ENCODE measurements at places on chromosomes 11 and 22.

DNA sequence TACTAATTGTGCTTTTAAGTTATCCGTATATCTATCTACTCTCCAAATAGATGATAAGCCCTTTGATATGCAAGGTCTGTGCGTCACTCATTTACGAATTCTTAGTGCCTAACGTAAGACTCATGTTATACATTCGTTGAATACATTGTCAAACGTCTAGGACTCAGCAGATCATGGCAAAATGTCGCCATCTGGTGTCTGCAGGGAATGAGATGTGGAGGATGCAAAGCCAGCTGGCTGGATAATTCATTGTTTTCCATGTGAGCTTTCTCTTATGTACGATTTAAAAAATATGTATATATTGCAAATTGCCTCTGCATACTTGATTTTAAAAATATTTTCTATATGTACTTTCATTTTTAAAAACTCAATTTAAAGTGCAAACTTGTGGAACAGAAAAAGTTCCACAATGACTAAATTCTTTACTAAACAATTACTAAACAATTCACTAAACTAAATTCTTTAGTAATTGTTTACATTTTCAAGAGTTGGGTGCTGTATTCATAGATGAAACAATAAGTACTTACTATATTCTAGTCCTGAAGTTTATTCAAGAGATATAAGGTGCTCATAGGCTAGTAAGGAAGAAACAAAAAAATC is 33.8 kb downstream of the ZNF202 start:
- no peak for DNase-seq

DNA sequence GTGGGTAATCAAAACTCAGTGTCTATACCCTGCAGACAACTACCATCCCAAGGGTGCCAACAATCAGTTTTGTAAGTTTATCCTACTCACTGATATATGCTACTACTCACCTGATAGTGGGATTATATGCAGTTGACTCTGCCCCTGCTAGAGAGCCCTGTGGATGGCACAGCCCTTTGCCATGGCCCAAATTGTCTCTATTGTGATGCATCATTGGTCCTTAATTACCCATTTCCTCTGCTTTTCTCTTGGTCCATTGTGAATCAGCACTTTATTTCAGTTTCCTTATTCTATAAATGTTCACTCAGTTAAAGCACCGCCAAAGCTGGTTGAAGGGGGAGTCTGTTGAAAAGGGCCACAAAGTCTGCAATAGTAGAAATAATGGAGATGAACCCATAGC is 42.3 kb downstream of the PLAAT5 start:
- no peak for DNase-seq

DNA sequence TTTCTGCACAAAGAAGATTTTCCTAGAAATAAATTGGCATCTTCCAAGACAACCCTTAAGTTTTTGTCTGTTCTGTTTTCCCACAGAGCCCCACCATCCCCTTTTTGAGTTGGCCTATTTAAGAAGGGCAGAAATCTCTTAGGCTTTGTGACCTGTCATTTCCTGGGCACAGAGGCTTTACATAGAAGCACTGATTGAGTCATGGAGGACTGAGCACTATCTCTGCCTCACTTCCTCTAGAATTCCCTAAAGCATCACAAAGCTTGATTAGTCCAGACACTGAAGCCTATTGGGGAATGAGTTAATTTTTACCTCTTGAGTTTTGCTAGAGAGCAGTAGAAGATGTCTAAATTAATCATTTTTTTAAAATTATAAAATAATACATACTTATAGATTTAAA is 25.4 kb downstream of the TRIM44 start:
- no peak for DNase-seq

- DNase-seq, result no peak
Measured at GRCh38 chr22:48548391-48548790, 1279.3 kb downstream of the BRD1 start.

DNA sequence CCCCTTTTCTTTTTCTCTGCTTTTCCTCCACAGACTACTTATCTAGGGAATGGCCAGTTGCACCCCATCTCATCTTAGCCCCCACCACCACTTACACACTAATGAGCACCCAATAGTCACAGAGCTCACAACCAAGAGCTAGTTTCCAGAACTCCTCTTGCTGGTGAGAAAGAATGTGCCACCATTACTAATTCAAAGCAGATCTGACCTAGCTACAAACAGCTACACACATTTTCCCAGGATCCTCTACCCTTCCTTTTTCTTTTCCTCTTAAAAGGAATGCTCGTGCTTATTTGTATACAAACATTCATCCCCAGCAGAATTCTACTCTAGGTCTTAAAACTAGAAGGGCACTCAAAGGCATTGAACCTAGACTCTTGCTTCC is 136.8 kb downstream of the CD44 start:
- no peak for DNase-seq

DNA sequence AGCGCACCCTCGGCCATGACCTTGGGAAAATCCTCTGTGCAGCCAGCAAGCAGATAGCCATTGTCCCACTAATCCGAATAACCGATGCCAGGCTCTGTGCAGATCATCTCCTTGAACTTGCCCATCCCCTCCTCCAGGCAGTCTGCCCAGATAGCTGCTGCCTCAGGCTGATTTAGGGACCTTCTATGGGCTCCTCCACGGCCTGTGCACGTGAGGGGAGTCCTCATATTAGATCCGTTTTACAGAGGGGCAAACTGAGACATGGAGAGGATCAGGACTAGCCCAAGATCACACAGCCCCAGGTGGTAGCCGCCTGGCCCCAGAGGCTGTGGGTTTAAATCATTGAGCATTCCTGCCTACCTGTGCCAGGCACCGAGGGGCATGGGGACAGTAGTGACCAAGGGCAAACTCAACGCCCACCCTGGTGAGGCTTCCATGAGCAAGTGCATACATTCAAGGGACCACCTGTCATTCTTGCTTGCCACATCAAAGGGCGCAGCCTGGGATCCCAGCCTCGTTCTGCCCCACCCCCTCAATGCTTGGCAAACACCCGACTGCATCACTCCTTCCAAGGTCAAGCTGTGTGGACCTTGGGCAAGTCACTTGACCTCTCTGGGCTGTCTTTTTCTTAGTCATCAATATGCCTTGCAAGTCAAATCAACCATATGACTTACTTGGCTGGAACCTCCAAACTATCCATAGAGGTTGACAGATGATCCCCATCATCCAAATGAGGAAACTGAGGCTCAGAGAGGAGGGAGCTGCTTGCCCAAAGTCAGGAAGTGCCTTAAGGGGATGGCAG is 131.6 kb downstream of the MN1 start:
- DNase-seq, result no peak

DNA sequence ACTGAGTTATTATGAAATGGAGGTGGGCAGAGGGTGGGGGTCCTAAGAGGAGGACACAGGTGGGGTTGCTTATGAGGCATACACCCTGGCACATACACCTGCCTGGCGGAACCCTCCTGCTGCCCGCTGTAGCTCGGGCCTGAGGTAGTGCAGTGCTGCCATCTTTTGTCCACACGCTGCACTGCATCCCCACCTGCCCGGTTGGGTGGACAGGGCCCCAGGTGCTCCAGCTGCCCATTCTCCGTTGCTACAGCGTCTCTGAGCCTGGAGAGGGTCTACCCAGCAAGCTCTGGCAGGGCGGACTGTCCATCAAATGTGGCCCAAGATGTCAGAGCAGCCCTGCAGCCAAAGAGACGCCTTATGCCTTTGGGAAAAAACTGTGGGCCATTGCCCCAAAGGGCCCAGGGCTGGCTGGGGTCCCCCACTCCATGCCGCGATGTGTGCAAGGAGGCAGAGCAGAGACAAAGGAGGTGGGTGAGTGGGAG is 131.2 kb downstream of the BUD13 start:
- peak; percentile 83 for DNase-seq

DNA sequence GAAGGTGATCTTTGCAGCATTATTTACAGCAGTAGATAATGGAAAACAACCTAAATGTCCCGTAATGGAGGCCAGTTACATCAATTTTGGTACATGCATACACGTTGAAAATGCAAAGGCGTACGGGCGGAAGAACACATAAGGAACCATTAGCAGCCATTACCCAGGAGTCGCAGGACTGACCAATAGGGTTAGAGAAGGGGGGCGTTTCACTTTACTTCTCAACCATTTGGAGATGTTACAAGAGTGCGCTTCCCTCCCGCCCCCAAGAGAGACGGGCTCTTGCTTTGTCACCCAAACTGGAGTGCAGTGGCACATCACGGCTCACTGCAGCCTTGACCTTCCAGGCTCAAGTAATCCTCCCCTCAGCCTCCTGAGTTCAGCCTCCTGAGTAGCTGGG is 52.8 kb upstream of the SLC35C1 start:
- DNase-seq, result no peak

DNA sequence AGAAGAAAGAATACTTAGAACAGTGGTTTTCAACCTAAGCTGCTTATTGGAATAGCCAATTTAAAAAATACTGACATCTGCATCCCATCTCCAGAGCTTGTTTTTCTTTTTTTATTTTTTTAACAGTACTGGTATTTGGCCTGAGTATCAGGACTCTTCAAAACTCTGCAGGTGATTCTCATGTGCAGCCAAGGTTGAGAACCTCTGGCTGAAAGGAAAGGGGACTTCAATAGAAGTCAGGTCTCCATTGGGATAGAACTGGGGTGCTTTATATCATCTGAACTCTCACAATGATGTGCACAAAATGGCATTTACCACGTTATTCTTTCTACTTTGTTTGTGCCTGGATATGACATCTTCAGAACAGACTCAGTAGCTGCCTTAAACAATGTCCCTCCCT is 55.3 kb downstream of the BBOX1 start:
- no peak for DNase-seq

DNA sequence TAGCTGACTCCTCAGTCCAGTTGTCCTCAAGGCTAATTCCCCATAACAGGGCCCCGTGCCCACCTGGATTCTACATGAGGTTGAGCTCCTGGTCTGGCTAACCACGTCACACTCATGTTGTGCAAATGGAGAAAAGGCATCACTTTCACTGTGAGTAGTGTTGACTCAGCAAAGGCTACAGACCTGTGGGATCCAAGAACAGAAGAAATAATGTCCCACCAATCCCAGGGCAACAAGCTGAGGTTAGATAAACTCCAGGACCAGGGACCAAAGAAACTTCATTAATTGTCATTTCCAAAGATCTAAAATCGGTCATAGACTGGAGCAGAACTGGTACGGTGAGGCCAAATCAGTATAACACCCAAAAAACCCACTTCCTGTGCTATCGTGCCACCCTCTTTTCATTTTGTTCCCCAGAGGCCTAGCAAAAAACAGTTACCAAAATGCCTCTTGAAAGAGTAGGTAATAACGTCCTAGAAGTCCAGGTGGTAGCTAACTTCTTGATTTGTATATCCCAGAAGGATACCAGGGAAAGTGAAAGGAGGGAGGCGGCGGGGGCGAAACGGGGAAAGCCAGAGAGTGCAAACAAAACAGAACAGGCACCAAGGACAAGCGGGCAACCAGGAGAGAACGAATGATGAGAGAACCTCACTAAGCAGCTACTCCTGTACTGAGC is 1.4 kb downstream of the PCSK7 start:
- no peak for DNase-seq

GRCh38 chr22:25875461-25875860 is 133.5 kb downstream of the MYO18B start:
- DNase-seq, result no peak

DNA sequence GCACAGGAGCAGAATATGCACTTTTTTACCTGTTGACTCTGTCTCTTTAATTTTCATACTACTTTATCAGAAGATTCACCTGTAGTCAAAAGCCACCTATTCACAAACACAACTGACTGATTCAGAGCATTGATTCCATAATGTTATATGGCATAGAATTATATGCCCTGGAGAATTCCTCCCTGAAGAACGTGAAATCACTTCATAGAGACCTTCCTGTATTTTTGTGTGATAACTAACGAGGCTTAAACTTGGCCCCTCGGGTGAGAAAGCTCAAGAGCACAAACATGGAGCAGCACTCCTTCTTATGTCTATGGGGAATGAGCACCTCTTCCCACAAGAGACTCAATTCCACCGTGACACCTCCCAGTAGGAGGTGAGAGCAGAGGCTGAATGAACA is at the start of gene OR10A6:
Gene OR10A6, minus strand, starts transcription at position 101 of the 400 bp plus-strand sequence. CDS start 2,606 bp downstream, outside the sequence.
- DNase-seq, result no peak

GRCh38 chr11:110855191-110855590 is 143.0 kb upstream of the ARHGAP20 start:
- DNase-seq, result no peak

DNA sequence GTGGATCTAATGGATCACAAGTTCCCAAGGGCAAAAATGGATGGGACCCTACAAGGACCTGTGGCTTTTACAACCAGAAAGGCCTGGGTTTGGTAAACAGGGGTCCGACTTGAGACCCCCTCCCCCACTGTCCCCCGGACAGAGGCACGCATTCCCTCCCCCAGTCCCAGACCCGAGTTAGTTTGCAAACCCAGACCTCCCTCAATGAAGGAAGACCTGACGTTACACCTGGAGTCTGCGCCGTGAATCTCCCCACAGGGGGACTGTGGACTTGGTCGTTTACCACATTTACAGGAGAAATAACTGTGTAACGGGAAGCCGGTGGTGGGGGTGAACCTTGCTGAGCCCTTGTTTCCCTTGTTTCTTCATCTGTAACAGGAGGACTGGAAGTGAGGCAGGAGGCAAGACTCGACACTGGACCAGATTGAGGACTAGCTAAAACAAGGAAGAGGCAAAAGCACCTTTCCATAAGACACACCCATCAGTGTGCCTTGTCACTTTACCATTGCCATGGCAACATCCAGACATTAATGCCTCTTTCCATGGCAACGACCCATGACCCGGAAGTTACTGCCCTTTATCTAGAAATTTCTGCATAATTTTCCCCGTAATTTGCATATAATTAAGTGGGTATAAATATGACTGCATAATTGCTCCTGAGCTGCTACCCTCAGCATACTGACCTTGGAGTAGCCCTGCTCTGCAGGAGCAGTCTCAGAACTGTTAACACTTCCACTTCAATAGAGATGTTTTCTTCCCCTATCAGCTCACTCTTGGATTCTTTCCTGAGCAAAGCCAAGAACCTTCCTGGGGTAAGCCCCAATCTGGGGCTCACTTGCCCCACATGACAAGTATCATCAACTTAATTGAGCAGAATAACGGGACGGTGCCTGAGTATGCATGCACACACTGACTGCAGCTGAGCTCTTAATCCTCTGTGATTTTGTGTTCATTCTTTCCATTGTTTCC is 25.4 kb downstream of the PDGFB start:
- DNase-seq, result no peak

DNA sequence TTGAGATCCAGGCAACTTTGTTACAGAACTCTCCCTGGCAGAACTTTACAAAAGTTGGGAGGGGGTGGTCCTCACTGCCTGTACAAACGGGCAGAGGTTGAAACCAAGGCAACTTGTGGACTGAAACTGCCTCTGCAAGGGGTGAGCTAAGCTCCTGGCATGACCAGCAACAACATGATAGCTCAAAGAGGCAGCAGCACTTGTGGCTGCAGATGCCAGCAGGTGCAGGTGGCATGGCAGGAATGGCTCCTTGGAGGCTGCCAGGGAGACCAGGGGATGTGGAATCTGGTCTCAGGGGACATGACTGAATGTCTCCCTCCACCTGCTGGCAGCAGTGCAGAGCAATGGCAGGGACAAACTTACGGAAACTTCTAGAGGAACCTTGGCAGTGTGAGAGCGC is 38.8 kb upstream of the PHF21A start:
- DNase-seq, result no peak

GRCh38 chr11:70899616-70900015 is 352.8 kb downstream of the SHANK2 start:
- no peak for DNase-seq

- DNase-seq, result no peak
Measured at GRCh38 chr22:38845004-38845740, 1.3 kb upstream of the NPTXR start.

- peak; percentile 64 for DNase-seq
Measured at GRCh38 chr11:121292495-121293287, at the start of gene SC5D. Gene SC5D (plus strand): TSS chr11:121292771. CDS start chr11:121303376, 10,605 bp downstream.
